HAP-1 (cell line): ENCODE measurements at places on chromosomes 5 and 9.
A peak's percentile ranks its signal among the peaks of the same experiment; 100 is the strongest.

- no peak for DNase-seq
Measured at GRCh38 chr9:76709020-76709419, 55.2 kb upstream of the PCA3 start.

DNA sequence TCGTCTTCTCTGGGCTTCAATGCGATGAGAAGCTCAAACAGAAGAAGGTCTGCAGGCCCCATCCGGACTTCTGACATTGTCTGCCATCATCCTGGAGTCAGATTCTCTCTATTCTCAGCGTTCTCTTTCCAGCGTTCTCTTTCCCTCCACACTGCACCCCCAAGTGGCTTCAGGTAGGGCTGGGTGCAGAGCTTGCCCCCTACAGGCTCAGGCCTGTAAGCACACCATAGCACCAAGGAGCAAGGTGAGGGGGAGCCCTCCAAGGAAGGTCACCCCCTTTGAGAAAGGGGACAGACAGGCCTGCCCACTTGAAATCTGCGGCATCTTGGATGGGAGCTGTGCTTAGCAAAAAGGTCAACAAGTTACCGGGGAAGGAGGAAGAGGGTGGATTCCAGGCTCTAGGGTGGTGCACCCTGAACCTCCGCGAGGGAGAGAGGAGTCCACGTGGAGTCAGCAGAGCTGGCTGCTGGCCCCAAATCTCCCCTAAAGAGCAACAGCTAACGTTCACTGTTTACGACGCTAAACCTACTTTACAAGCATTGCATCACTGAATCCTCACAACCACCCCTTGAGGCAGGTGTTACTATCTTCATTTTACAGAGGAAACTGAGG is 27.5 kb downstream of the GPX3 start:
- no peak for DNase-seq

GRCh38 chr5:123037104-123037418 is 536 bp upstream of the PPIC start:
- no peak for DNase-seq

DNA sequence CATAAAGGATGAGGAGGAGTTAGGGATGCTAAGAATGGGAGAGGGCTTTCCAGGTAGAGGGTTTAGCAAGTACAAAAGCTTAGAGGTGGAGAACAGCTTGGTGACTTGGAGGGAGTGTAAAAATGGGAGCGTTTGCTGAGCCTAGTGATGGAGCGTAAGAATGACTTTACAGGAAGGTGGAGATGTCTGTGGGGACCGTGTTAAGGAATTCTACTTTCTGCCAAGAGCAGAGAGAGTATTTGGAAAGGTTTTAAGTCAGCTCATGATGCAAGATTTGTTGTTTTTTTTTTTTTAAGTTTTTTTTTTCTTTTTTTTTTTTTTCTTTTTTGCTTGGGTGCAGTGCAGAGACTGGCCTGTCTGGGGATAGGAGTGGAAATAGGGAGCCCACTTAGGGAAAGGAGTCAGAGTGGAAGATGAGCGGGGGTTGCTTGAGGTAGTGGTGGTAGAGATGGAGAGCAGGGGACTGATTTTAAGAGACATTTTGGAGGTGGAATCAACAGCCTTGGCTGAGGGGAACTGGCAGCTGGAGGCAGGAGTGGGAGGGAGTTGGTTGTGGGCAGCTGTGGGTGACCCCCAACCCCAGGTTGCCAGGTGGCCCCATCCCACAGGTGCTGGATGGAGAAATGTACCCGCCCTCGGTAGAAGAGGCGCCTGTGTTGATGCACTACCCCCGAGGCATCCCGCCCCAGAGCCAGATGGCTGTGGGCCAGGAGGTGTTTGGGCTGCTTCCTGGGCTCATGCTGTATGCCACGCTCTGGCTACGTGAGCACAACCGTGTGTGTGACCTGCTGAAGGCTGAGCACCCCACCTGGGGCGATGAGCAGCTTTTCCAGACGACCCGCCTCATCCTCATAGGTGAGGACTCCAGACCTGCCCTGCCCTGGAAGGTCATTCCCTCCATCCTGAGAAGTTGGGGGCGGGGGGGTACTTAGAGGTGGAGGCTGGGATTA is 12.4 kb downstream of the PTGS1 start:
- no peak for DNase-seq

GRCh38 chr5:424301-425110 is 18.5 kb upstream of the EXOC3 start:
- no peak for DNase-seq

- no peak for DNase-seq
Measured at GRCh38 chr5:3194684-3195083, 400.9 kb upstream of the IRX1 start.

DNA sequence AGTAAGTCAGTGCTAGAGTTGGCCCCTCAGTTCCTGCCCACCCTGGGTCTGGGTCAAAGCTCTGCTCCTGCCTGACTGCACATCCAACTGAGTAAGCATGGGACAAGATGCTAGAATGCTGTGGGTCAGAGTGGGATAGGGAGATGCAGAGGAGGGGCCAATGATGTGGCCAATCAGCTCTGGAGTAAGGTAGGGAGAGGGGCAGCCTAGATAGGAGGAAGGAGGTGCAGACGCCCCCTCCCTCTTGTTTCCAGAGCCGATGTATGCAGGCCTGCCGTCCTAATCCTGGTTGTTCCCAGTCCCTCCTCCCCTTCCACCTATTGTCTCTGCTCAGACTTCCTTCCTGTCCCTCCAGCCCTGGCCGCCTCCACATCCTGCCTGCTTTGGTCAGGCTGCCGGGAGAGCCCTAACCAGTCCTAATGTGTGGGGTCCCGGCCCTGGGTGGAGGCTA is 1.3 kb downstream of the ARAP3 start:
- DNase-seq: peak; percentile 80

DNA sequence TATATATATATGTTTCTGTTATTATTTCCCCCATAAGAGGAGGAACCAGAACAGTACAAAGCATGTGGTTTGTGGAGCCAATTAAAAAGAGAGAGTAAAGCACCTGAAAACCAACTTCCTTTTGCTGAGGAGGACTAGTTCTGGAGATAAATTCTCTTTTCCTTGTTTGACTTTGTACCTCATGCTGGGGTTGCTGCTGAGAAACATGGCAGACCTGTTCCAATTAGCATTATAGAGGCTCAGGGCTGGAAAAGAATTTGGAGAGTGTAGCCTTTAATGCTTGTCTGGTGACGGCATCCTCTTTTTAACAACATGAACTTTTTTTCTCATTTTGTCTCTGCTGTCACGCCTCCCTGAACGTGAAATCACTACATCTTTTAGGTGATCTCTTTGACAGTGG is 32.8 kb upstream of the NMUR2 start:
- no peak for DNase-seq

GRCh38 chr9:23743036-23743435 is 83.0 kb downstream of the ELAVL2 start:
- DNase-seq: no peak

- no peak for DNase-seq
Measured at GRCh38 chr5:30194595-30194994, 998.9 kb upstream of the CDH6 start.

DNA sequence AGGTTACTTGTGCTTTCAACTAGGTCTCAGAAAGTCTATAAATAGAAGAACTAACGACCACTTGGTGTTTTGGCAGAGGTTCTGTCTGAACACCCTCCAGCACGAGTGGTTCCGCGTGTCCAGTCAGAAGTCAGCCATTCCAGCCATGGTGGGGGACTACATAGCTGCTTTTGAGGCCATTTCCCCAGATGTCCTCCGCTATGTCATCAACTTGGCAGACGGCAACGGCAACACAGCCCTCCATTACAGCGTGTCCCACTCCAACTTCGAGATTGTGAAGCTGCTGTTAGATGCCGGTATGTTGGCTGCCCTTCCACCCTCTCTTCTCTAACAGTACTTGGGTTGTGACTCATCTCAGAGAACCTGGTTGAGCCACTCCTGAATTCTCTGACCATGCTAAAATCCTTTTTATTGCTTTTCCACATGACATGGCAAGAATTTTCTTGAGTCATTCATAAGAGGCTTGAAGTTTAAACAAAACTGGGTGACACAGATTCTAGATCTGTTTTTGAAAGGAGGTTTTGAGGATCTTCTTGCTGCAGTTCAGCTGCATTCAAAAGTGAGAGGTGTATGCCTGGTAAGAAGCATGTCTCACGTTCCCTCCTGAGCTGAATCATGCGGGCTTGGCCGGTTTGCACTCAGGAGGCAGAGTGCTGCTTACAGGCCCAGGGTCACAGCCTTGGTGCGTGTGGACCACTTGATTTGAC is 103.1 kb upstream of the DMRT1 start:
- DNase-seq: no peak

GRCh38 chr9:4793459-4794395 is 983 bp downstream of the RCL1 start:
- peak; percentile 28 for DNase-seq

DNA sequence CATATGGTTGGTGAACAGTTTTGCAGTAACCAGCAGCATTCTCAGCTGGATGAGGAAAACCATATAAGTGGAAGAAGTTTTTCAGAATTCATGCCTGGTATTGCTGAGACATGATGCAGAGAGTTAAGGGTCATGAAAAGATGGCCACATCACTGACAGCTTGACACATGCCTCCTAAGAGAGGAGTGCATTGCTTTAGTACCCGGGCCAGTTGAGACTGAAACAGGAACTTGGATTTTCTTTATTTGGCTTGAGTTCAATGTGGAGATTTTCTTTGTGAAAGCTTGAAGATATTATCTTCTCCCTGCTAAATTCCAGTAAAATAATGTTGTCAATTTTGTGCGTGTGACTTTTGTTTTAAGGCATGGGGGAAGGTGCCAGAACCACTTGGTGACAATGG is 35.8 kb downstream of the HACD4 start:
- DNase-seq: no peak

DNA sequence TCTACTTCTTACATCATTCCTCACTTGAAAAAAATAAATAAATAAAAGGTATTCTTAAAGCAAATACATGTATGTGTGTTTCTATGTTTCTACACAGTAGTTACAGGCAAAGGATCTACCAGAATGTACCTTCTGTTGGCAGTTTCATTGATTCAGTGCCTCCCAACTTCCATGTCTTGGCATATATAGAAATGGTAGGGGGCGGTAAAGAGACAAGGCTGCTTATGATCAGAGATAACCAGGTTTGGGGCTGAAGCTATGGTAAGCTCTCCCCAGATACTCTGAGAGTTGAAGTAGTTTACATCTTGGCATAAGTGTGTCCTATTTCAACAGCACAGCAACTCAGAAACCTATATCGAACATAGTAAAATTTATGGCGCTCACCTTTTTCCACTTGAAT is 1075.4 kb upstream of the C9orf72 start:
- DNase-seq: no peak

DNA sequence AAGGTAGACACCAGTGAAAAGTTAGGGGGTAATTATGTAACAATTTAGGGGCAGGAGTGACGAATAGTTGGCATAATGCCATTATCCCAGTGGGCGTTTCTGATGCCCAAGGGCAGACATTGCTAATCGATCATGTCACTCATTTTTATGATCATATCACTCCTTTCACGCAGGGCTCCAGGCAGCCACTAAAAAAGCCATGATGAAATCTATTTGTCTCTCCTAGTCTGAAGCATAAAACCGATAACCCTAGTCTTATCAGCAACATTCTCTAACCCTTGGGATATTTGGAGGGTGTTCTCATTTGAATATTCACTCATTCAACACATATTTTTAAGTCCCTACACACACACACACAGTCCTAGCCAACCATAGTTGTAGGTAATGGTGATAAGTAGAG is 114.9 kb downstream of the NMUR2 start:
- no peak for DNase-seq

DNA sequence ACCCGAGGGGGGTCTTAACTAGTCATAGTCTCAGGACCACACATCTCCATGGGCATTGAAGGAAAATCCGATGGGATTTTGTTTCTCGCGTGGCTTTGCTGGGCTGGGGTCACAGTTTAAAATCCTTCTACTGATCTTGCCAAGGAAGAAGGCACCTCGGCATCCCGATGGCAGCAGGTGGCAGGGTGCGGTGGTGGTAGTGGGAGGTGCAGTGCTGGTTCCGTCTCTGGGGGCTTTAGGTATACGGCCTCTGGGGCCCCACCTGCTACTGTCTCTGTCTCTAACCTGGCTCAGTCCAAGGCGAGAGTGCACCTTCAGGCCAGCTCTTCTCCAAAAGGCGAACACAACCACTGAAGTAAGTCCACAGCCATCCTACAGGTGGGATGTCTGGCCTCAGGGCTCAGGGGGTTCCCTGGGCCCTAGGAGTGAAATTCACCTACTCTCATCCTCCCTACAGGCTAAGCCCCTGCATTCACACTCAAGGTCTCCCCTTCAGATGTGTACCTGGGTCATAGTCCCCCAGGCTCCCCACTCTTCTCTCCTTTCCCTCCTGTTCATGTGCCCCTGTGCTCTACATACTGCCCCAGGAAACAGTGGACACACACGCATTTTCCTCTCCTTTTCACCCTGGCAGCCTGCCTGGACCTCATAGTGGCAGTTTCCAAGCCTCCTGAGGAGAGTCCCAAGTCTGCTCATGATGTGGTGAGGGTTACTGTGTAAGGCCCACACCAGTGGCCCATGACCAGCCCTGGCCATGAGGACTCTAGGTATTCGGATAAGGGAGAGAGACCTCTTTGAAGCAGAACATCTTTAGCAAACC is 736 bp upstream of the FCN2 start:
- no peak for DNase-seq

GRCh38 chr5:52920929-52921328 is 68.2 kb upstream of the ITGA2 start:
- DNase-seq: no peak

DNA sequence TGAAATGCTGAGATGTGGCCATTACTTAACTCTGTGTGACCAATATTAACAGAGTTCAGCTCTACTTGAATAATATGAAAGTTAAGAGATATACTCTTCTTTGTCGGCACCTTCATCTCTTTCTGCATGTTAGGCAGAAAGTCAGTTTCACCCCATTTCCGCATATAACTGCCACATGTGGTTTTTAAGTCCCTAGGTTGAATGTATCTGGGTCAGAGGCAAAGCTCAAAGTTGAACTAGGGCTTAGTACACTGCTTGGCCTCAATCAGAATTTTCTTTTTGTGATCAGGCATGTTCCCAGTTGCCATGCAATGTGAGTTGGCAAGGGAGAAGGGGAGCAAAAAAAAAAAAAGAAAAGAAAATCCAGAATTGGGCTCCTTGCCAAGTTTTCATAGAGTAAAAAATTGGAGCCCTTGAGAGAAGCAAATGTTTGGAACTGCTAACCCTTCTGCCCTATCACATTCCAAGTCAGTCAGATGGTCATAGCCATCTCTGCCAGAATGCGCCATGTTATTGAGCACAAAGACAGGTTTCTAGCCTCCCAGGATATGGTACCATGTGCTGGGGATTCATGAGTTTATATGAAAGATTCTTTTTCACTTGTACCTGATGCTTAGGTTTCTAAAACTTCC is 251.2 kb upstream of the RORB start:
- DNase-seq: no peak

GRCh38 chr9:82732928-82733327 is 330.0 kb downstream of the RASEF start:
- DNase-seq: no peak
